NB4 (cell line): ENCODE measurements at places on chromosomes 2 and 18.

DNA sequence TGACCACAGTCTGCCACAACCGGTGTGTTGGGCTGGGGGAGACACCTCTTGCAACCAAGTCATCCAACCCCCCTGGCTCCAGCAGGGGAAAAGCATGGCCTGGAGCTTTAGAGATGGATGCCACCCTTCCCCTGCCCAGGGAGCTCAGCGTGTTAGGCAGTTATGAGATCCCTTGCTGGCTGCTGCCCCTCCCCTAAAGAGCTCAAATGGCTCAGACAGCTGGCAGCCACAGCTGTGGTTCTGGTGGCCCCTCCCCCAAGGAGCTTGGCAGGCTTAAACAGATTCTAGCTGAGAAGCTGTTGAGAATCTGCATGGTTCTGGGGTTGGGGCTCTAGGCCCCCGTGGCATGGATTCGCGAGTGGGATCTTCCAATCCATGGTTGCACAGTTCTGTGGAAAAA lies 64.7 kb downstream of the TEX51 start:
- DNase-seq: no peak

- peak; percentile 31 for DNase-seq
Measured at GRCh38 chr2:179991344-179991743, 15.8 kb downstream of the CWC22 start.

- no peak for DNase-seq
Measured at GRCh38 chr2:150332383-150332782, 155.1 kb downstream of the RND3 start.

- DNase-seq: no peak
Measured at GRCh38 chr2:150856596-150857281, 369.3 kb upstream of the RND3 start.

DNA sequence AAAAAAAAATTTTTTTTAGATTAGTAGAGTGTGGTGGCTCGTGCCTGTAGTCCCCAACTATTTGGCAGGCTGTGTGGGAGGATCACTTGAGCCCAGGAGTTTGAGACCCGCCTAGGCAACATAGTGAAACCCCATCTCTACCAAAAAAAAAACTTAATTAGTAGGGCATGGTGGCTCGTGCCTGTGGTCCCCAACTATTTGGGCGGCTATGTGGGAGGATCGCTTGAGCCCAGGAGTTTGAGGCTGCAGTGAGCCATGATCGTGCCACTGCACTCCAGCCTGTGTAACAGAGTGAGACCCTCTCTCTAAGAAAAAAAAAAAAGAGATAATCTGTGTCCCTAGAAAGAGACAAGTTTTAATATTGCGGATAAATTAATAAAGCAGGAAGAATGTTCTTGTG lies 8.8 kb downstream of the GPR55 start:
- DNase-seq: no peak

DNA sequence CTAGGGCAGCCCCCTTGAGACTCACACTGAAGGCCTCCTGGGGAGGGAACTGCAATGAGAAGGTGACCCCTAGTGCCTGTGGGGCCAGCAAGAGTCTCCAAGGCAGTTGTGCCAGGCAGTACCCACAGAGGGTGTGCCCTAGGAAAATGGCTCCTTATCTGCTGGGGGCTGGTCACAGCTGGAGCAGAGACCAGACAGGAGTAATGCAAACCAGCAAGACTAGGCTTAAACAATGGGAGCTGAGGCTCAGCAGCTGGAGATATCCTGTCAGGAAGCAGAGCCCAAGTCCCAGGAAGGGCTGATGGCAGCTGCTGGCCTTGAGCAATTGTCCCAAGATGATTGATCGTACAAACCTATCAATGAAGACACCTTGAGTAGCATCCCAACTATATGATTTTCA lies 26.8 kb upstream of the E2F6 start:
- no peak for DNase-seq

DNA sequence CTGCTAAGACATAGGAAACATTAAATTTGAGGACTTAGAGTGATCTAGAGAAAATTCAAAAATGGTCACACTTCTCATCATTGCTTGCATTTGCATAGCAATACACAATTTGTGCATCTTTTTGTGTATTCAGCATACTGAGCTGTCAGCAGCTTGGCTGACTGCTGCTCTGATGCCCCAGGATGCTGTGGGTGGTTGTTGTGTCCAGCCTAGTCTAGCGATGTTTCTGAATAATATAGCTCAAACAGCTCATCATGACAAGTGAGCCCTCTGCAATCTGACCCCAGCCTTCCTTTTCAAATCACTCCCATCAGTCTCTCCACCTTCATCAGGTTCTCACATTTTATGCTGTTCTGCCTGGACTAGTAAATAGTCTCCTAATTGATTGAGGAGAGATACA lies 483.7 kb upstream of the SPHKAP start:
- no peak for DNase-seq
